MM.1S (cell line): ENCODE measurements at places on chromosomes 11 and 22.

GRCh38 chr11:97009613-97010012, 619.8 kb downstream of the JRKL start:
- DNase-seq = no peak

DNA sequence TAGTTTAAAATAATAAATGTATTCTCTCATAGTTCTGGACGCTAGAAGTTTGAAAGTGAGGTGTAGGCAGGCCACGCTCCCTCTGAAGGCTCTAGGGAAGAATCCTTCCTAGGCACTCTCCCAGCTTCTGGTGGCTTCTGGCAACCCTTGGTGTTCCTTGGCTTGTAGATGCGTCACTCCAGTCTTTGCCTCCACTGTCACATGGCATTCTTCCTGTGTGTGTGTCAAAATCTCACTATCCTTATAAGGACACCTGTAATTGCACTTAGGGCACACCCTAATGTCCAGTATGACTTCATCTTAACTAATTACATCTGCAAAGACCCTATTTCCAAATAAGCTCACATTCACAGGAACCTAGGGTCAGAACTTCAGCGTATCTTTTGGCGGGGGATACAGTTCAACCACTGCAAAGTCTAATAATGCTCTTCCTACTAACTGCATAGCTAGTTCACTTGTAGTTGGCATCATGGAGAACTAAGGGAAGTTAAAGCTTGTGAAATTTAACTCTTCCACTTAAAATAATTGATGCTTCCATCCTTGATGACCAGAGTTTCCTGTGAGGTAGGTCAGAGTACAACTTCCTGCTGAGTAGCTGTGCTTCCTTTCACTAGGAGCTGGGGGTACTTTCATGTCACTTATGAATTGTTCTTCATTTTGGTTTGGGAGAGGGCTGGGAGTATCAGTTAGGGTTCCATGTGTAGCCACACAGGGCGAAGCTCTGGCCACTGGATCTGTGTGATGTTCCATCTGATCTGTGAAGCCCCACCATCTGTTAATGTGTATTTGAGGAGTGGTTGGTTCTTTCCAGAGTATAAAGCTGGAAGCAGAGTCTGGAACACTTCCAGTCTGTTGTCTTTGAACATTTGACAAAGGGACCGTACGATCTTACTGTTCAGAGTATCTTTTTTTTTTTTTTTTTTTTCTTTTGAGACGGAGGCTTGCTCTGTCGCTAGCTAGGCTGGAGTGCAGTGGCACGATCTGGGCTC, 10.5 kb downstream of the YWHAH start:
- DNase-seq = no peak

GRCh38 chr22:45291061-45291930, 6.5 kb downstream of the UPK3A start:
- DNase-seq = no peak

GRCh38 chr22:38775656-38776055, 18.3 kb downstream of the DNAL4 start:
- no peak for DNase-seq

- no peak for DNase-seq
These were observed 127.3 kb downstream of the FEZ1 start for GRCh38 chr11:125368757-125369156.

GRCh38 chr11:134125507-134125906, 56.6 kb downstream of the JAM3 start:
- DNase-seq = no peak

DNA sequence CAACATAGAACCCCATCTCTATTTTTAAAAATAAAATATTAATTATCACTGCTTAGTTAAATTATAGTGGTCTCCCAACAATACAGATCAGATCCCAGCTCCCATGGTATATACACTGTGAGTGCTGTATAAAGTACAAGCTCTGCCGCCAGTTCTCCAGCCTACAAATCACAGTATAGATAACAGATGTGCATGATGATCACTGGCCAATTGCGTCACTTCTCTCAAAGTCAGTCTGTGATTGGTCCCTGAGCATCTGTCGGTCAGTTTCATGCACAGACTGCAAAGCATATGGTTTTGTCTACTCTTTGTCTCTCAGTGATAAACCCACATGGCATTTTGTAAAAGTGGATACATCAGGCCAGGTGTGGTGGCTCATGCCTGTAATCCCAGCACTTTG, 15.7 kb downstream of the PPARA start:
- no peak for DNase-seq

DNA sequence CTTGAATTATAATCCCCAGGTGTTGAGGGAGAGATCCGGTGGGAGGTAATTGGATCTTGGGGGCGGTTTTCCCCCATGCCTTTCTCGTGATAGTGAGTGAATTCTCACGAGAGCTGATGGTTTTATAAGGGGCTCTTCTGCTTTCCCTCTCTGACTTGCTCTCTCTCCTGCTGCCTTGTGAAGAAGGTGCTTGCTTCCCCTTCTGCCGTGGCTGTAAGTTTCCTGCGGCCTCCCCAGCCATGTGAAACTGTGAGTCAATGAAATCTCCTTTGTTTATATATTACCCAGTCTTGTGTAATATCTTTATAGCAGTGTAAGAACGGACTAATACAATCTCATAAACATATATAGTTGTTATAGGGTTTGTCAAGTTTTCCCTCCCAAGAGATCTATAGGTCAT, 32.8 kb downstream of the KCNE3 start:
- no peak for DNase-seq

- DNase-seq = peak; percentile 86
These were observed 682 bp downstream of the PGAP2 start for GRCh38 chr11:3808861-3809623.

DNA sequence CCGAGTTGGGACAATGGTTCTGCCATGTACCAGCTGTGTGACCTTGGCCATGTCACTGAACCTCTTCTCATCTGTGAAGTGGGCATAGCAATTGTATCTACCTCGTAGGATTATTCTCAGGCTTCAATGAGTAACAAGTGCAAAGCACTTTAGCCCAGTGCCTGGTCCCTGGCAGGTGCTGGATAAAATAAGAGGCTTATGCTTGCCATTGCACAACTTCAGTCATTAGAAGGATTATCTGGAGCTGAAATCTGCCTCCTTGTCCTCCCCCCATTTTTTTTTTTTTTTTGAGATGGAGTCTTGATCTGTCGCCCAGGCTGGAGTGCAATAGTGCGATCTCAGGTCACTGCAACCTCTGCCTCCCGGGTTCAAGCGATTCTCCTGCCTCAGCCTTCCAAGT, 7.2 kb downstream of the SMTNL1 start:
- no peak for DNase-seq

- no peak for DNase-seq
These were observed 57.8 kb downstream of the RBFOX2 start for GRCh38 chr22:35970616-35971455.

DNA sequence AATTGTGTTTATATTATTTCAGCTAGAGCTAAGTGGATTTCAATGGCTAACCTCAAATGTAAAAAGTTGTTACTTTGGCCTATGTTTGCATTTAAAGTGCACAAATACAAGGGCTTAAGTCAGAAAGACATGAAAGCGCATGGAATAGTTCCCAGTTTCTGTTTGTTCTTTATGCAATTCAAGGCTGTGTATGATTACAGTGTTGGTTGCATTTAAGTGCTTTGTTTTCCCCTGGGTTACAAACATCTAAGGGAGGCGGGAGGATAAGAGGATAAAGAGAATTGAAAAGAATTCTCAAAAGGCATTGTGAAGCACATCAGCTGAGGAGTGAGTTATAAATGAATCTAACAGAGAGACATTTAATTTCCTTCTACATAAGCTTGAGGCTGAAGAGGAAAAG, 453.4 kb downstream of the NTM start:
- DNase-seq = no peak

- no peak for DNase-seq
These were observed 6.8 kb upstream of the OR10A2 start for GRCh38 chr11:6855971-6856541.

GRCh38 chr11:61610905-61611304, 30.0 kb upstream of the SYT7 start:
- DNase-seq = no peak

- DNase-seq = no peak
These were observed 370.4 kb upstream of the ANO3 start for GRCh38 chr11:25961539-25961938.

- DNase-seq = no peak
These were observed 224.9 kb downstream of the DSCAML1 start for GRCh38 chr11:117572129-117572528.

- DNase-seq = peak; percentile 98
These were observed 78.9 kb upstream of the FIBIN start for GRCh38 chr11:26914968-26915367.

- DNase-seq = peak; percentile 89
These were observed 44.3 kb downstream of the NNMT start for GRCh38 chr11:114340311-114341131.

GRCh38 chr11:422249-422656, 7.5 kb upstream of the SIGIRR start:
- DNase-seq = no peak

DNA sequence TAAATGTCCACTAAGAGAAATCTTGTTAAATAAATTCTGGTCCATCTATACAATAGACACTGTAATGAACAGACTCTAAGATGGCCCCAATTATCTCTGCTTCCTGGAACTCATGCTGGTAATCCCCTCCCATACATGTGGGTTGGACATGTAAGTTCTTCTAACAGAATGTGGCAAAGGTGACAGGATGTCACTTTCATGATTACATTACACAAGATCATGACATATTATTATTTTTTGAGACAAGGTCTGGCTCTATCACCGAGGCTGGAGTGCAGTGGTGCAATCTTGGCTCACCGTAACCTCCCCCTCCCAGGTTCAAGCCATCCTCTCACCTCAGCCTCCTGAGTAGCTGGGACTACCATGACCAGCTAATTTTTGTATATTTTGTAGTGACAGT, 14.6 kb upstream of the NDUFC2 start:
- DNase-seq = no peak

- no peak for DNase-seq
These were observed 600.0 kb downstream of the BRD1 start for GRCh38 chr22:49227670-49228069.

DNA sequence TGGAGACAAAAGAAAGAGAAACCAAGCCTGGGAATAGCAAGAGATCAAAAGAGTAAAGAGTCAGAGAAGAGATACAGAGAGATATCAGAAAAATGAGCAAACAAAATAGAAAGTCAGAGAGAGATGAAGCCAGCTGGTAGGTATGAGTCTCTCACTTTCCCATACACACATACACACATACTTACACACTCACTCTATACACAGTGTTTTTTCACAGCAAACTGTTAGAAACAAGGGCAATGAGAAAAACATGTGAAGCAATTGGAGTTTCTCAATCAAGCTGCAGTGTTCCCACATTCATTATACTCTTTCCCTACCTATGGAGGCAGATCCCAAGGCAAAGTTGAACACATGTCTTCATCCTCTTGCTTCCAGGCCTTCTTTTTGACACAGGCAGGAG, 2.6 kb upstream of the NLRP10 start:
- DNase-seq = no peak

GRCh38 chr11:92224407-92225124, at the start of gene FAT3:
FAT3 (plus strand) TSS chr11:92224818; CDS start chr11:92352113, 127,295 bp downstream.
- DNase-seq = no peak

- DNase-seq = no peak
These were observed 77.4 kb upstream of the SPON1 start for GRCh38 chr11:13885083-13885482.

DNA sequence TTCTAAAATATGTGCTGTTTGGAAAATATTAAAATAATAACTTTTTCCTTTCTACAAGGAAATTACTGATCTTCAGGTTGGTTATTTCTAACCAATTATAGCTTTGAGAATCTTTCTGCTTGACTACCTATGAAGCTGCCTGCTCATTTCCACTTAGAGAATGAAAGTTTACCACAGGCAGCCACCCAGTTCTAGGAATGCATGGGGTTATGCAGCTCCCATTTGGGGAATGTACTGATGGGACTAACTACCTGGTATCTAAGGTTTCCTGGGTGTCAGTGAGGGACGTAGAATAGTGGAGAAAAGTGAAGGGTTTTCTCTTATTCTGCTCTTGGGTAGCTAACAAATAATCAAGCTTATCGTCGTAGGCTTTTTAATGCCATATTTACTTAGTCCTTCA, 73.4 kb downstream of the DEUP1 start:
- DNase-seq = no peak

- DNase-seq = peak; percentile 65
These were observed 38.5 kb upstream of the CYP2D6 start for GRCh38 chr22:42169055-42169469.

DNA sequence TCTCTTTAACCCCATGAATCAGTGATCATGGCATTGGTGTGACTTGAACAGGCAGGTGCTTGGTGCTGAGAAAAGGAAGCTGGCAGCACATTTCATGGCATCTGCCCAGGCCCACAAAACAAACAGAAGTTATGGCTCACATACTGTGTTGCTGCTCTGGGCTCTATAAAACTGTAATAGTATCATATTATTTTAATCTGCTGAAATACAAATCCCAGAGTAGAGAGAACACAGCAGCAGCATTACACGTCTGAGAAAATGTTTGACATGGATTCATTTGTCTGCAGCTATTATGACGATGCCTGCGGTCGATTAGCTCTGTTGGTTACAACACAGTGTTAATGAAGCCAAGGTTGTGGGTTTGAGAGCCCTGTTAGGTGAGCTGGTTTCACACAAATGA, 80.8 kb downstream of the ALX4 start:
- no peak for DNase-seq

- DNase-seq = no peak
These were observed 117.2 kb upstream of the NTM start for GRCh38 chr11:131253142-131253655.

- no peak for DNase-seq
These were observed 38.7 kb downstream of the CYTH4 start for GRCh38 chr22:37320726-37321677.

DNA sequence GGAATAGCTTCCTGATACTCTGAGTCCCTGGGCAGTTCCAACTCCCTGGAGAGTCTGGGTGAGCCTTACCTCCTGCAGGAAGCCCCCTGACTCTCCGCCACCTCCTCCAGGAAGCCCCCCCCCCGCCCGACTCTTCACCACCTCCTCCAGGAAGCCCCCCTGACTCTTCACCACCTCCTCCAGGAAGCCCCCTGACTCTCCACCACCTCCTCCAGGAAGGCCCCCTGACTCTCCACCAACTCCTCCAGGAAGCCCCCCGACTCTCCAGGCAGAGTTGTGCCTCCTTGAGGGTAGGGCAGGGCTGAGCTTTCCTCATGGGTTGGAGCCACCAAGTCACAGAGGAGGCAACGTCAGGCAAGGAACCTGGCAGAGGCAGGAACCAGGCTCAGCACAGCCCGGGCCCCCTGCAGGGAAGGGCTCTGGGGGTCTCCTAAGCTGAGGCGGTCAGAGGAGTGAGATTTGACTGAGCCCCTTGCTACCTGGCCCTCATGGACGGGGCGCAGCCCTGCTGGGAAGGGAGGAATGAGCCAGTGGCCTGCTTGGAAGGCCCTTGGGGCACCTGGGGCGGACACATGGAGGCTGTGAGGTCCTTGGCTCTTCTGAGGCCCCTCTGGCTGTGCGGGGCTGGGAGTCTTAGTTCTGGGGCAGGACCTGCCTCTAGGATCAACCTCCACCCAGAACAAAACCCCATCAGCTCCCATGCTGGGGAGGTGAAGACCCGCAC, 18.1 kb downstream of the MRGPRG start:
- DNase-seq = no peak

- no peak for DNase-seq
These were observed 81.3 kb downstream of the CLPB start for GRCh38 chr11:72352859-72353551.

- no peak for DNase-seq
These were observed 85.6 kb upstream of the PARVA start for GRCh38 chr11:12291766-12292165.

- DNase-seq = no peak
These were observed 380.2 kb downstream of the OR4C45 start for GRCh38 chr11:50412832-50413231.

- no peak for DNase-seq
These were observed 32.0 kb downstream of the TMEM123 start for GRCh38 chr11:102420547-102420946.
